ENCODE measurements at places on chromosomes 6 and 20. TPM values are rescaled to one million over a fixed set of nuclear protein-coding genes. Genes with fewer than 3 reads are reported as not detected.

DNA sequence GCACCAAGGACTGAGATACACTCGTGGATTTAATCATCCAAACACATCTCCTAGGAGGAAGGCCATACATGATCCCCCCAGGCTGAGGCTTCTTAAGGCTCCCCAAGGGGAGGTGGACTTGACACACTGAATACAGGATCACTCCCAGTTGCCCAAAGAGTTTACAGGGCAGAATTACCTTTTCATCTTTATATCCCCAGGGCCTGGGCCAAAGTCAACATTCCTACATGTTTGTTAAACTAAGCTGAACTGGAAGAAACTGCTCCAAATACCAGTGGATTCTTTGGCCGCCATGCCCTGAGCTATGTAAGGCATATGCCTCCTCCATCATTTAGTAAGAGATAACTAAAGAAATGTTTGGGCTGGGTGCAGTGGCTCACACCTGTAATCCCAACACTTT is 22.2 kb upstream of the SERPINB1 start:
- H3K4me3 ChIP-seq, result no peak overlapping the region

DNA sequence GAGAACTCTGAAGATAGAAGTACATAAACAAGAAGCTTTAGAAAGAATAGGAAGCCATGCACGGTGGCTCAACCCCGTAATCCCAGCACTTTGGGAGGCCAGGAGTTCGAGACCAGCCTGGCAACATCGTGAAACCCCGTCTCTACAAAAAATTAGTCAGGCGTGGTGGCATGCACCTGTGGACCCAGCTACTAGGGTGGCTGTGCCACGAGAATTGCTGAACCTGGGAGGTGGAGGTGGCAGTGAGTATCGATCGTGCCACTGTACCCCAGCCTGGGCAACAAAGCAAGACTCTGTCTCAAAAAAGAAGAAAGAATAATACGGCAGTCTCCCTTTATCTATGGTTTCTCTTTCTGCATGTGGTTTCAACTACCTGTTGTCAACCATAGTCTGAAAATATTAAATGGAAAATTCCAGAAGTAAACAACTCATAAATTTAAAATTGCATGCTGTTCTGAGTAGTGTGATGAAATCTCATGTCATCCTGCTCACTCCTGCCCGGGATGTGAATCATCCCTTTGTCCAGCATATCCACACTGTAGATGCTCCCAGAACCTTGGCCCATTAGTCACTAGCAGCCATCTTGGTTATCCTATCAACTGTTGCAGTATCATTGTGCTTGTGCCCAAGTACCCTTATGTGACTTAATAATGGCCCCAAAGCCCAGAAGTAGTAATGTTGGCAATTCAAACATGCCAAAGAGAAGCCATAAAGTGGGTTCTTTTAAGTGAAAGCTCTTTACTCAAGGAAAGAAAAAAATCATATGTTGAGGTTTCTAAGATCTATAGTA is 22.1 kb downstream of the DEK start:
- peaks cover 3% of the 10 kb centered on the region for H3K4me1 ChIP-seq
- no peak overlapping the region for H3K4me3 ChIP-seq
- H3K27me3 ChIP-seq, result no peaks in the 10 kb centered on the region
- H3K27ac ChIP-seq, result no peak overlapping the region

The ALDH8A1 gene
- total RNA-seq, result 3.1 TPM

DNA sequence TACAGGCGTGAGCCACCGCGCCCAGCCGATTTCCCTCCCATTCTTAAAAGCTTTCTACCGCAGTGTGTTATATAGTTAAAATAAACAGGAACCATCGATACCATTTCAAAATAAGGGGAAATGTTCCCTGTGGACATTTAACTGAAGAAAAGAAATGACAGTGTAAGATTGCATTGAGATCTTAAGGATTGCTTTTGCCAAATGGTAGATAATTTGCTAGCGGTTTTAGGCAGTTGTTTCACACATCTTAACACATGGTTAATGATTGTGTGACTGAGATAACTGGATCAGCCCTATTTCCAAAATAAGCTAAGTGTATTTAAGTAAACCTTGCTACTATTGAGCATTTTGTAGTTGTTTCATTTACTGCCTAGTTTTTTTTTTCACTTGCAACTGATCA is 15.6 kb downstream of the STX16 start:
- no peak overlapping the region for H3K27ac ChIP-seq
- H3K4me3 ChIP-seq, result no peak overlapping the region
- no peak for DNase-seq
- peaks cover 6% of the 10 kb centered on the region for H3K4me1 ChIP-seq

DNA sequence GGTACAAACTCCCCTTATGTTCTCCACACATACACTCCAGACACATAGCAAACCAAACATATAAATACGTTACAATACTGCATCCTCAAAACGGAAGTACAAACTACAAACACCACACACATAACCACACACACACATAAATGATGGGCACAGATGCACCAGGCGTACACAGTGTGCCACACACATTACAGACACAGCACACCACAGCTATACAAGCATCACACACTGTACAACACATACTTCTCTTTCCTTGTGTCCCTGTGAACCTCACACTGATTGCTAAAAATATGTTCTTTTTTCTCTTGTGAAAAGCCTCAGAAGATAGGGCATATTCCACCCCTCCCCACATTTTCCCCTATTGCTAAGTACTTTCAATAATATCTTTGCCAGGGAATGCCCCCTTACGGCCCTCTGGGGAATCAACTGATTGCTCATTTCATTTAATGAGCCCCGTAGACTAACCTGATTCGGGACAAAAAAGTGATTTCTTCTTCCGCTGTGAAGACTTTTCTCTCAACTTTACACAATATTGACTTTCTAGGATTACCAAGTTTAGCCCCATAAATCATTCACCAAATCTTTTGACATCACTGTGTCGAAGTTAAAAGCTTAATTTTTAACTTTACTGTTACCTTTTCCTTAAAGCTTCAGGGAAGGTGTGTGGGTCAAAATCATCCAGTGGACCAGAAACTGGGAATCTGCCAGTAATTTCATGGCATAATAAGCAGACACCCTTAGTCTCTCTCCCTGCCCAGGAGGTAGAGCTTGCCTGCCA is at the start of gene SLC17A1:
Gene SLC17A1 (minus strand): TSS at position 521 of the 775 bp plus-strand sequence. CDS start 1,495 bp downstream, outside the sequence.
- no peak within 1 kb of the TSS for H3K27ac ChIP-seq
- H3K36me3 ChIP-seq, result no peaks in the 10 kb centered on the region
- DNase-seq, result no peak
- H3K27me3 ChIP-seq, result peaks cover 3% of the 10 kb centered on the region

The ASIP gene
- not detected for total RNA-seq

- no peaks in the 10 kb centered on the region for H3K36me3 ChIP-seq
- H3K4me1 ChIP-seq, result peaks cover 16% of the 10 kb centered on the region
- H3K4me3 ChIP-seq, result no peak overlapping the region
These were observed 39.0 kb upstream of the NEDD9 start for GRCh38 chr6:11271228-11272020.

The PM20D2 gene
- 4.6 TPM for total RNA-seq

The LY86 gene
- total RNA-seq, result 1.5 TPM

DNA sequence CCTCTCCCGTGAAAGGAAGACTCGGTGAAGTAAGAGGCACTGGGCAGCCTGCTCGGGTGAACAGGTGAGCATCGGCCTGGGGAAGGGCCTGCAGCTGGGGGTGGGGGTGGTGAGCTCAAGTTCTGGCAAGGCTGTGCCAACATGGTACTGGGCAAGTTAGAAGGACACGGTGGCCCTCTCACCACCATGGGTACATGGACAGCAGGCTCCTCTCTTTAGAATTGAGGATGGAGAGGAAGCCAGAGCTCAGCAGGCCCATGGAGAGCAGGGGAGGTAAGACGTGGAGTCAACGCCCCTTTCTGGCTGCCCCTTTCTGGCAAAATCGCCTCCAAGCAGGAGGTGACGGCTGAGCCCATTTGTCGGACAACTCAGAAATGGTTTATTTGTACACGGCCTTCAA is 135.6 kb downstream of the ANKRD60 start:
- no peaks in the 10 kb centered on the region for H3K36me3 ChIP-seq
- no peak overlapping the region for H3K27ac ChIP-seq
- H3K4me3 ChIP-seq, result no peak overlapping the region
- H3K27me3 ChIP-seq, result no peaks in the 10 kb centered on the region
- no peaks in the 10 kb centered on the region for H3K4me1 ChIP-seq
- no peak for DNase-seq

- no peak overlapping the region for H3K27ac ChIP-seq
- no peaks in the 10 kb centered on the region for H3K27me3 ChIP-seq
- peaks cover 5% of the 10 kb centered on the region for H3K36me3 ChIP-seq
- peak; percentile 51 for DNase-seq
- peaks cover 23% of the 10 kb centered on the region for H3K4me1 ChIP-seq
These were observed 807 bp downstream of the LKAAEAR1 start for GRCh38 chr20:64083378-64083803.

- no peak overlapping the region for H3K27ac ChIP-seq
- H3K36me3 ChIP-seq, result no peaks in the 10 kb centered on the region
These were observed 19.1 kb upstream of the FKBP5 start for GRCh38 chr6:35707714-35708407.

The PMEPA1 gene
- 9.0 TPM for total RNA-seq

- H3K27me3 ChIP-seq, result no peaks in the 10 kb centered on the region
- H3K27ac ChIP-seq, result no peak overlapping the region
- H3K36me3 ChIP-seq, result no peaks in the 10 kb centered on the region
- no peak overlapping the region for H3K4me3 ChIP-seq
- DNase-seq, result no peak
These were observed 364.6 kb upstream of the SULF2 start for GRCh38 chr20:48149902-48150301.

The KCNK16 gene
- not detected for total RNA-seq

DNA sequence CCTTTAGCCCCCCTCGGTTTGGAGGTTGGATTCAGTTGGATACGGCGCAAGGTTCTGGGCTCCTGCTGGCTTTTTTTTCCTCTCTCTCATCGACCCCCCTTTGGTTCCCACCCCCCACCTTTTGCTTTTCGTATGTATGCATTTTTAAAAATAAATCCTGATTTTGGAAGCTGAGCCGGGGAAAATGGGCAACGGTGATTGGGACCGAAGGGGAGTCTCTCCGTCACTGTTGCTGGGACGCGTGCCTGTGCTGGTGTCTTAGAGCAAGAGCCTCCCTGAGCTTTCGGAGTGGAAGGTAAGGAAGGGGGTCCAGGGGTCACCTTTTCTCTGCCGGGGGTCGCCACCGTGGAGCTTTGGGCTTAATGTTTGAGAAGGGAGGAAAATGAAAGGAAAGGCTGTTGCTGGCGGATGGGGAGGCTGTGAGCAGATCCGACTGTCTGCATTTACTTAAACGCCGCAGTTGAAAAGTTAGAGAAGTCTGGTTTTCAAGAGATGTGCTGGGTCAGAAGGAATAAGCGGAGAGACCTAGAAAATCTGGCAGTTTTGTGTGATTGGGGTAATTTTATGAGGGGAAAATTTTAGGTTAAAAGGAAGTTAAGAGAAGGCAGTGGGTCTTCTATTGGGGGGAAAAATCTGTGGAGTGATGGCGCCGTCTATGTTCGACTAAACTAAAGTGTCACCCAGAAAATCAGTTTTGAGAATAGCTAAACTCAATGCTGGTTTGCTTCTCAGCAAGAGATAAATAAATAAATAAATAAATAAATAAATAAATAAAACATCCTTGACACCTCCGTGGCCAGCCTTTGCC is 828 bp downstream of the ADGRB3 start:
- no peak for DNase-seq
- no peaks in the 10 kb centered on the region for H3K36me3 ChIP-seq
- no peaks in the 10 kb centered on the region for H3K27me3 ChIP-seq
- H3K4me3 ChIP-seq, result peak overlapping the region; percentile 22
- no peaks in the 10 kb centered on the region for H3K4me1 ChIP-seq
- H3K27ac ChIP-seq, result no peak overlapping the region

- H3K4me3 ChIP-seq, result no peak overlapping the region
- DNase-seq, result no peak
- H3K27me3 ChIP-seq, result no peaks in the 10 kb centered on the region
- no peak overlapping the region for H3K27ac ChIP-seq
- H3K36me3 ChIP-seq, result no peaks in the 10 kb centered on the region
- no peaks in the 10 kb centered on the region for H3K4me1 ChIP-seq
These were observed 1379.2 kb upstream of the DEFB115 start for GRCh38 chr20:29878281-29878741.

DNA sequence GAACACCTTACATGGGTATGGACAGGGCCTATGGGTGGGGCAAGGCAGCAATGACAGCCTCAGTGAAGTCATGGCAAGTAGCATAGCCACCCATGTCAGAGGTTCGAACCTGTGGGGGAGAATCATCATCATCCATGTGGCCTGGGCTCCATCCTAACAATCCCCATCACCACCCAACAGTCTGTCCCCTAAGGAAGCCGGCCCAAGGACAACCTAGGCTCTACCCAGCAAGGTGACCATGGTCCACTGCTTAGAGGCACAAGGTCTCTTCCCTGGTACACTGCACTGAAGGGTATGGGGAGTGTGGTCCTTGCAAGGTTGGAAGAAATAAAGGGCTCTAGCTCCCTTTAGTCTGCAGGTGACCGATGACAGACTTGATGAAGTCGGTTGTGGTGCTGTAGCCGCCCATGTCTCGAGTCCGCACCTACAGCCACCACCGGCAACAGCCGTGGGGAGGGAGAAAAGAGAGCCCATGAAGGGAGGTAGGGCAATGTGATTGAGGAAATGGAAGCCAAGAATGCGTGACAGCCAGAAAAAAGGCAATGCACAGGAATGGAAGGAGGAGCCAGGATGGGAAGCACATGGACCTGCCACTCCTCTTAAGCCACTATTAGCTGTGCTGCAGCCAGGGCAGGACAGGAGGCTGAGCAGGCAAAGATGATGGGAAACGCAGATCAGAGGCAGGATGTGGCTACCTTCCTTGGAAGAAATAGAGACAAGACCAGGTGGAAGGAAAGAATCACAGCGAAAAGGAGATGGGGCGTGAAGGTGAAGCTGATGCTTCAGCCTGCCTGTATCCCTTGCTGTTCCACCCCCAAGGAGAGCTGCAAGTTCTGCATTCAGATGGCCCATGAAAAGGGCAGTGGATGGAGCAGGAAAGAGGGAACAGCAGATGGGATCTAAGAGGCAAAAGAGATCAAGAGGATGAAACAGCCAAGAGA is 5.3 kb downstream of the IDH3B start:
- H3K4me3 ChIP-seq, result no peak overlapping the region
- peaks cover 59% of the 10 kb centered on the region for H3K36me3 ChIP-seq
- H3K4me1 ChIP-seq, result peaks cover 15% of the 10 kb centered on the region
- H3K27me3 ChIP-seq, result no peaks in the 10 kb centered on the region

- DNase-seq, result no peak
- H3K27me3 ChIP-seq, result no peaks in the 10 kb centered on the region
- H3K36me3 ChIP-seq, result no peaks in the 10 kb centered on the region
- H3K4me3 ChIP-seq, result no peak overlapping the region
These were observed 42.0 kb downstream of the TGM2 start for GRCh38 chr20:38123021-38123587.

The ATP9A gene
- total RNA-seq, result 0.05 TPM

DNA sequence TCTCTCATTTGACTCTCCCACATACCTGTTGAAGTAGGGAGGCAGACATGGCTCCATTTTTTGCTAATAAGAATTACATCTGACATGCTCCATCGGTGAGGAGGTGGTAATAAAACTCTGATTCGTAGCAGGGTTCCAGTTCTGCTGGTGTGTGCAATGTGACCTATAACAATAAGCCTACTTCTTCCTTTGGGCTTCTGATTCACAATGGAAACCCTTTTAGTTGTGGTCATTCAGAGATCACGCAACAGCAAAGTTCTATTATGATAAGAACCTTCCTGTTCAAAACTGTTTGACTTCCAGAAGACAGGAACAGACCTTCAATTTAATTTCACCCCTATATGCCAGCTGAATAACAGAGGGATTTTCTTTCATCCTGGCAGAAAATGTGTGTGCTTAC is 31.4 kb upstream of the GSTA4 start:
- no peak for DNase-seq
- peaks cover 42% of the 10 kb centered on the region for H3K36me3 ChIP-seq
- H3K4me3 ChIP-seq, result no peak overlapping the region

All from naive thymus-derived CD4-positive, alpha-beta T cell (primary cell).